ENCODE measurements at places on chromosomes 6 and 20. TPM values are rescaled to one million over a fixed set of nuclear protein-coding genes. Genes with fewer than 3 reads are reported as not detected.

SPDEF gene
- not detected for total RNA-seq

MRPS18A gene
- total RNA-seq = 44.2 TPM

SNAP91 gene
- total RNA-seq = not detected

PPP1R11 gene
- 39.1 TPM for total RNA-seq

TRIM15 gene
- not detected for total RNA-seq

RIPPLY2 gene
- total RNA-seq = not detected

LY6G5B gene
- 5.2 TPM for total RNA-seq

SYCP2L gene
- total RNA-seq = not detected

PGC gene
- not detected for total RNA-seq

LY86 gene
- total RNA-seq = not detected

TSPO2 gene
- not detected for total RNA-seq

TMEM14B gene
- total RNA-seq = 43.3 TPM

GLP1R gene
- total RNA-seq = not detected

IPCEF1 gene
- total RNA-seq = under 0.01 TPM
